ENCODE measurements at places on chromosomes 12 and 14.
A peak's percentile ranks its signal among the peaks of the same experiment; 100 is the strongest.

DNA sequence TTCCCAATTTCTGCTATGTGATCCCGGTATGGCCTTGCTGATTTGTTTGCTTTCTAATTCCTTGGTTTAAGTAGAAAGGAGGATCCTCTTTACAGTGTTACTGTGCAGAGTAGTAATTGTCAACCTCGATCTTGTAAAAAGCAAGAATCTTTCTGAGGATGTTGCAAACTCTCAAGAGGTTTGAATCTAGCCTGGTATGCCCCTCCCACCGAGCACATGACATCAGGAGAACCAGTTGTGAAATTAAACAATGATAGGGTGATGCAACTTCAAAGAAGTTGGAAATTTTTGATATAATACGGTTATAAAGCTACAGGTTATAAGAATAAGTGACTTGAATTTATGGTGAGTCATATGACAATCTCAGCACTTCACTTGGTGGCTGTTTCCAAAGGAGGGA is 35.0 kb upstream of the FUT8 start:
- DNase-seq: no peak

DNA sequence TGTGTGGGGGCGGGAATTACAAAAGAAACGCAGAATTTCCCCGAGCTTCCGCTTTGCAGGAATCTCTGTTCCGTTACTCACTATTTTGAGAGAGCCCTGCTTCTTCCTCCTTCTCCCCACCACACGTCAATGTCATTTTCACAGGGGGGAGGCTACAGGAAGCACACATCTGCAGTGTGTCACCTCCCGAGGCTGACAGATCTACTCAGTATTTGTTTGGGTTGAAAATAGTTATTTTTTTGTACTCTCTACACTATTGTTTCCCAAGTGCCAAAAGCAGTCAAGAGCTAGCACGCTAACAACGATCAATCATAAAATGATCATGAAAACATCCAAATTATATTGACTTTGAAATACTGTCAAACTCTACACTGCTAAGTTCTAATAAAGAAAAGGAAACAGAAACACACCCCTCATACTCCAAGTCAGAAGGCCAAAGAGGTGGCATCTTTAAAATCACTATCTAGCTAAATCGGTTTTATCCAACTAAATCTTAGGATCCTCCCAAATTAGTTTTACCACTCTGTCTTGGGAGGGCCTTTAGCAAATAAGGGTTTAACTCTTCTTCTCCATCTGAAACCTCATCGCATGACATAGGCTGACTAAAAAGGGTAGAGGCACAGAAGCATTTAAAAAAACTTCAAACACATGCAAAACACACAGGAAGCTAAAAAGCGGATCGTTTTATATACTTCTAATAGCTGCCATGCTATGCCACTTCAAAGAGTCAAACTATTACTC is 51.8 kb downstream of the FOXN3 start:
- DNase-seq: peak; percentile 34

DNA sequence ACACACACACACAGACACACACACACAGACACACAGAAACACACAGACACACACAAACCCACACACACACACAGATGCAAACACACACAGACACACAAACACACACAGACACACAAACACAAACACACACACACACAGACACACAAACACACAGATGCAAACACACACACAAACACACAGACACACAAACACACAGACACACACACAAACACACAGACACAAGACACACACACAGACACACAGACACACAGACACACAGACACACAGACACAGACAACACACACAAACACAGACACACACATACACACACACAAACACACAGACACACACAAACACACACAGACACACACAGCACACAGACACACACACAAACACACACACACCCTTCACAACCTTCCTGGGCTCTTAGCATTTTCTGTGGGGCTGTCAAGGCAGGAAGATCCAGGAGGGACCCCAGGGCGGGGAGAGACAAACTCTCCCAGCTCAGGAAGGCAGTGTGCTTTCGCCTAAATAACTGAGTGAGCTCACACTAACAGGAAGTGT is 24.2 kb upstream of the INF2 start:
- DNase-seq: no peak

GRCh38 chr12:132014915-132015280 is 65.2 kb downstream of the EP400 start:
- no peak for DNase-seq

GRCh38 chr12:80681287-80681686 is 26.1 kb upstream of the MYF6 start:
- no peak for DNase-seq

DNA sequence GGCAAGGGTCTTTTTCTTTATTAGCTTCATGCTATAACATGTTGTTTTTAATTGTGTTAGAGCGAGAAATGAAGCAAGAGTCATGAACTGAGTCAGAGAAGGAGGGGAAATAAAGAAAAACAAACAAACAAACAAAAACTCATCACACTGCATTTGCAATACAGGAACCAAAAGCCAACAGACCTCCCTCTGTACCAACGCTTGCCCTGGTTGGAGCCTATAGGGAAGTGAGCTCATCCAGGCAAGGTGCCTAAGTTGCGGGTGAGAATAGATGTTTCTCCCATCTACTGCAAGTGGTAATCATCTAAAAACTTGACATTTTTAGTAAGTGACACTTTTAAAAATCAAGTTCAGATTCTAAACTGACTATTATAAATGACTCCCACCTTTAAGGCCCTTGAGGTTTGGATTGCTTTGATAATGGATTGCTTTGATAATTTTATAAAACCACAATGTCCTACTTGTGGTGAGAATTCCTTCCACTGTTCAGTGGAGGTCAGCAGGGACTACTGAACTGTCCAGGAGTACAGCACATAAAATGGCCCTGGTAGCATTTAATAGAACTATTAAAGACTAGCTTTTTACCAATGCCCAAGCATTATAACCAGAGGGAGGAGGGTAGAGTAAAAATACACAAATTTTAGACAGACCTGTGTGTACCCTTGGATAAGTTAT is 31.3 kb downstream of the SLC38A1 start:
- DNase-seq: no peak

DNA sequence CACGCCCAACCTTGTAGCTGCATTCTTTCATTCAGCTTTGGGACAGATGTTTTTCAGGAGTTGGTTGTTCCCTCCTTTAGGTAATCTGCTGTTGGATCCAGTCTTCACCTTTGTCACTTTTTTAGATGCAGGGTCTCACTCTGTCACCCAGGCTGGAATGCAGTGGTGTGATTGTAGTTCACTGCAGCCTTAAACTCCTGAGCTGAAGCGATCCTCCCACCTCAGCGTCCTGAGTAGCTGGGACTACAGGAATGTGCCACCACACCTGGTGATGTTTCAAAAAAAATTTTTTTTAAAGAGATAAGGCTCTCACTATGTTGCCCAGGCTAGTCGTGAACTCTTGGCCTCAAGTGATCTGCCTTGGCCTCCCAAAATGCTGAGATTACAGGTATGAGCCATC is 164.3 kb downstream of the KTN1 start:
- DNase-seq: no peak

GRCh38 chr12:47080725-47081502 is 1.2 kb upstream of the AMIGO2 start:
- peak; percentile 32 for DNase-seq

DNA sequence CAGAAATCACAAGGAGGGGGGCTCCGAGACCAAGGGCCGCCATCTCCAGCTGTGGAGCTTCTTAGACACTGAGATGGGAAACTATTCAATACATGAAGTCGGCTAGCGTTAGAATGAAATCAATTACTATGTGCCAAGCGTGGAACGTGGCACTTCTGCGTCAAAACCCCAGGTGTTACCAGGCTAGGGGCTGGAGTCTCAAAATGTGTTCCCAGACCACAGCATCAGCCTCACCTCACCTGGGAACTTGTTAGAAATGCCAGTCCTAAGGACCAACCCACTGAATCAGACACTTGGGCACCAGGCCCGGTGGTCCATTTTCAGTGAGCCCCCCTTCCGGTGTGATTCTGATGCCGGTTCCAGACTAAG is 5.0 kb upstream of the SETD1B start:
- DNase-seq: no peak

DNA sequence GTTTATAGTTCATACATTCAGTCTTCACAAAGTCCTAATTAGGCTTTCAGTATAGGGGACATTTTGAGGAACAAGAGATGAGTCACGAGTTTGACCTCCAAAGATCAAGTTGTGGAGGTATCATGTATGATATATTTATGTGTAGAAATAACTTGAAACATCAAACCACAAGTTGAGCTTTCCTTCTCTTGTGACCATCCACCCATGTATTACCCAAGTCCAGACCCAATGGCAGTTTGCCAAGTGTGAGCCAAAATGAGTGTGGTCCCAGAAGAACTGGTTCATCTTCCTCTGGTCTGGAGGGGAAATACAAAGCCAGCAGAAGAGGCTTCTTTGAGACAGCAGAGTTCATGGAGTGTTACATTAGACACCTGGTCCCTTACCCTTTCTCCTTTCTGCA is 104.9 kb downstream of the ATP23 start:
- DNase-seq: no peak

GRCh38 chr14:105377555-105378182 is 20.7 kb upstream of the TEX22 start:
- no peak for DNase-seq
